ENCODE measurements at places on chromosomes 12 and 14. TPM values are rescaled to one million over a fixed set of nuclear protein-coding genes. Genes with fewer than 3 reads are reported as not detected.

GRCh38 chr14:57352396-57353170 lies 37.8 kb upstream of the NAA30 start:
- no peaks in the 10 kb centered on the region for H3K36me3 ChIP-seq
- no peaks in the 10 kb centered on the region for H3K27me3 ChIP-seq
- no peak for DNase-seq
- no peak overlapping the region for H3K4me3 ChIP-seq
- H3K27ac ChIP-seq = no peak overlapping the region

DNA sequence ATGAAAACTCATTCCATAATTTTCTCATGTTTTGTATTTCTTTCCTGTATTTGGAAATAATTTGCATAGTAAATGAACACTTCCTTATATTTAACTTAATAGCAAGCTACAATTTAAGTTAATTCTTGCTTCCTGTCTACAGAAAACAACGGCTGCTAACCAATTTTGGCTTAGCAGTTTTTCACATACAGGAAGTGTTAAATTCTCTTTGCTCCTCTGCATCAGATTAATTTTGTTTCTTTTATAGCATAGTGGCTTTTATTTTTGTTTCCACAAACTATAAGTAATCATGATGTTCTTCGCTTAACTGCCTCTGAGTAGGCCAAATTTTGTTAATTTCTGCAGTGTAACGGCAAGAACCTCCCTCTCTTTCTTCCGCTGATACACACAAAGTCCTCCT lies 182.9 kb downstream of the ALX1 start:
- no peaks in the 10 kb centered on the region for H3K27me3 ChIP-seq
- H3K4me3 ChIP-seq = no peak overlapping the region
- H3K4me1 ChIP-seq = no peaks in the 10 kb centered on the region
- no peak overlapping the region for H3K27ac ChIP-seq
- H3K36me3 ChIP-seq = no peaks in the 10 kb centered on the region
- no peak for DNase-seq

REP15 gene
- total RNA-seq = 0.80 TPM

- DNase-seq = no peak
- no peaks in the 10 kb centered on the region for H3K36me3 ChIP-seq
- H3K4me1 ChIP-seq = no peaks in the 10 kb centered on the region
Observed at GRCh38 chr14:77239412-77239811, 31.6 kb downstream of the NGB start.

TMPRSS12 gene
- total RNA-seq = not detected
